GM12878 (cell line): ENCODE measurements at places on chromosomes 11 and 22. TPM values are rescaled to one million over a fixed set of nuclear protein-coding genes. Genes with fewer than 3 reads are reported as not detected.

- no peak for DNase-seq
Measured at GRCh38 chr11:31259797-31260196, 109.7 kb downstream of the DCDC1 start.

- DNase-seq: no peak
Measured at GRCh38 chr11:62788991-62789390, 1.8 kb downstream of the TMEM179B start.

GRCh38 chr22:45512363-45512762, 9.7 kb downstream of the FBLN1 start:
- no peak for DNase-seq

- no peak for DNase-seq
Measured at GRCh38 chr11:19631712-19632498, 80.7 kb upstream of the NAV2 start.

- no peak for DNase-seq
Measured at GRCh38 chr22:22684580-22685561, 40.5 kb downstream of the GGTLC2 start.

- no peak for DNase-seq
Measured at GRCh38 chr22:38881464-38881871, 9.5 kb upstream of the CBX6 start.

GRCh38 chr11:13118650-13119049, 109.5 kb downstream of the RASSF10 start:
- DNase-seq: no peak

- no peak for DNase-seq
Measured at GRCh38 chr11:74370123-74370522, 28.1 kb downstream of the PGM2L1 start.

- peak; percentile 57 for DNase-seq
Measured at GRCh38 chr11:117076941-117077691, 21.1 kb downstream of the SIK3 start.

- no peak for DNase-seq
Measured at GRCh38 chr11:14371249-14371648, 12.3 kb upstream of the RRAS2 start.

GRCh38 chr11:124597626-124598025, 13.6 kb upstream of the PANX3 start:
- DNase-seq: no peak

- no peak for DNase-seq
Measured at GRCh38 chr22:43183496-43184277, 3.2 kb downstream of the TTLL12 start.

DNA sequence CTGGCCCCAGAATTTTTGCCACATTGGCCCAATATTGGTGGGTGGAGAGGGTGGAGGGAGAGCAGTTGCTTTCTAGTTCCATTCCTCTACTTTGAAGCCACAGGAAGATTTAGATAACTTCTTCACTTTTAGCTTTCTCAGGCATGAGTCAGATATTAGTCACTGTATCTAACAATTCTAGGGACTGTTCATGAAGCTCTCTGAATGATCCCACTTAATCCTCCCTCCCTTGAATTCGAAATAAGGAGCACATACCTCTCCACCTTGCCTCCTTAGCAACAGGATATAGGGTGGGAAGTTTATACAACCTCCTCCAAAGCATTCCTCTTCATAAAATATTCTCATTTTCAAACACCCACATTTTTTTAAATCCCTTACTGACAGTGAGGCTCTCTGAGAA, 13.5 kb downstream of the FSHB start:
- DNase-seq: no peak

The ENTHD1 gene
- not detected in 2 replicates for polyA plus RNA-seq

The OR52R1 gene
- polyA plus RNA-seq: not detected in 2 replicates

The SLC17A6 gene
- polyA plus RNA-seq: not detected in 2 replicates

The PHLDA2 gene
- 0.16 and 0.28 TPM in 2 replicates for polyA plus RNA-seq

The GGTLC2 gene
- polyA plus RNA-seq: not detected in 2 replicates

The MMP12 gene
- polyA plus RNA-seq: not detected in 2 replicates

The CHRM4 gene
- not detected in 2 replicates for polyA plus RNA-seq

The RAB1B gene
- 66.1 and 83.9 TPM in 2 replicates for polyA plus RNA-seq

The SLCO2B1 gene
- polyA plus RNA-seq: 0.58 TPM in 1 of 2 replicates, not detected in the other
